ENCODE measurements at places on chromosomes 5 and 9.

- no peak for DNase-seq
These were observed 21.1 kb downstream of the SPARC start for GRCh38 chr5:151665613-151666012.

DNA sequence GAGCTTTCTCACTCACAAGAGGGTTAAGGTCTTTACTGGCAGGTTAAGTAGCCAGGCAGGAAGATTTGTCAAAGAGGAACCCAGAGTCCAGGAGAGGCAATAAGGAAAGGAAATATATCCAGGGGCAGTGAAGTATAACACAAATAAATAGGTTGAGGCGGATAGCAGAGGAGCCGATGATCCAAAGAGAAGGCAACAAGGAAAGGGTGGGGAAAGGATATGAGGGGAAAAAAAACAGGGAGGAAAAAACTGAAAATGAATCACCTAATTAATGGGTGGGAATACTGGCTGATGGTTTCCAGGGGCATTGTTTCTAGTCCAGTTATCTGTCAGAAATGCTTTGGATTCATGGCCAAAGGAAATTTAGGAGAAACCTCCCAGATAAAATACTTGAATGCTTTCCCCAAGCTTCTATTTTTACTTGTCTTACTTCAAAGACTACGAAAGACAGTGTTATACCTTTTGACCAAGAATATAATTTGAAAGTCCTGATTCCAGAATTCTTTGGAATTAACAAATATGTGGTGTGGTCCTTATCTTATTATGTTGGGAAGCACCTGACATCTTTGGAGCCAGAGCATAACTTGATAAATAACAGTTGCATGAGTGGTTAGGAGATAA, 146.5 kb downstream of the AOPEP start:
- DNase-seq = peak; percentile 35

DNA sequence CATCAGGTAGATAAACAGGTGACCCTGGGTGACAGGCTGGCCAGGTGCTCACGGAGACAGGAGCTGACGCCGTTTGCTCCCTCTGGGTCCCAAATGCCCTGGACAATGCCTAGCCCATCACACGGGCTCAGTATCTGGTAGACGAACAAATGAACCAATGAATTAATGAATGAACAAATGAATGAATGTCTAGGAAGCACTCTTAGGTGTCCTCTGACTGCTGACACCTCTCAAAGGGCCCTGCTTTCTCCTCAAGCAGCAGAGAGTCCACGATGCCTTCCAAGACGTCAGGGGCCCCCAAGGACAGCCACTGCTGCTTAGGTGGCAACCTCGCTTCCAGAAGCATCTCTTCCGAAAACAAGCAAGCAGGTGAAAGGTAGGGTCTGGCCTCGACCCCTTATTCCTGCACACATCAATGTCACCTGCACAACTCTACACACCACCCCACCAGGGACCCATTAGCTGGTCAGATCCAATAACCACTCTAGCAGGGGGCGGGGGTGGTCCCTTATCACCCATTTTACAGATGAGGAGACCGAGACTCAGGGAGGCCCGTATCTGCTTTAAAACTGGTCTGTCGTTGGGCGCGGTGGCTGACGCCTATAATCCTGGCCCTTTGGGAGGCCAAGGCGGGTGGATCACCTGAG, 45.2 kb downstream of the VAV2 start:
- DNase-seq = no peak

- peak; percentile 7 for DNase-seq
These were observed 44.4 kb upstream of the SAP30L start for GRCh38 chr5:154401355-154401754.

GRCh38 chr9:94806307-94806893, 79.9 kb downstream of the AOPEP start:
- peak; percentile 36 for DNase-seq

DNA sequence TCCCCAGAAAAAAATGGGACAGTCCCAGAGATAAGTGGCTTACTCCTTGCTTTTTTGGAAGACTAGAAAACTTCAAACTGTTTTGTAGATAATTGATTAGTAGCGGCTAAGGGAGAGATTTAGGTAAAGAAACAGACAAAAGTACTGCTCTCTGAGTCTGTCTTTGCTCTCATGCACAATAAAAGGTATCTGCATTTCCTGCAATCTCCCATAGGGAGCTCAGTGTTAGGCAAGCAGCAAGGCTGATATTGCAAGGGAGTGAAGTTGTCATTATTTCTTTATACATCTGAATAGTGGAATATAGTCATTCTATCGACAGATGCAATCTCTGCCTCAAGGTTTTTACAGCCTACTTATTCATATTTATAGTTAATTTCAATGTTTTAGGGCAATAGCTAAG, 54.9 kb upstream of the CAMK4 start:
- DNase-seq = no peak

All from NCI-H69 (cell line).